ENCODE measurements at places on chromosomes 4 and X. TPM values are rescaled to one million over a fixed set of nuclear protein-coding genes. Genes with fewer than 3 reads are reported as not detected.

- no peak for DNase-seq
- H3K27ac ChIP-seq: no peak overlapping the region
- no peaks in the 10 kb centered on the region for H3K36me3 ChIP-seq
- peaks cover 9% of the 10 kb centered on the region for H3K4me1 ChIP-seq
- no peaks in the 10 kb centered on the region for H3K27me3 ChIP-seq
Measured at GRCh38 chr4:99722725-99723124, 65.1 kb upstream of the C4orf54 start.

- no peak for DNase-seq
- H3K27me3 ChIP-seq: no peaks in the 10 kb centered on the region
- H3K36me3 ChIP-seq: no peaks in the 10 kb centered on the region
- no peak overlapping the region for H3K4me3 ChIP-seq
- H3K27ac ChIP-seq: no peak overlapping the region
Measured at GRCh38 chr4:34178476-34178875, 2065.8 kb downstream of the ARAP2 start.

- no peaks in the 10 kb centered on the region for H3K27me3 ChIP-seq
- DNase-seq: no peak
- no peak overlapping the region for H3K4me3 ChIP-seq
- no peak overlapping the region for H3K27ac ChIP-seq
- H3K36me3 ChIP-seq: no peaks in the 10 kb centered on the region
Measured at GRCh38 chr4:14023036-14023435, 395.5 kb upstream of the BOD1L1 start.

The TASL gene
- 0.42 TPM for total RNA-seq

The CBR4 gene
- 11.6 TPM for total RNA-seq
